ENCODE measurements at places on chromosomes 3 and 15. TPM values are rescaled to one million over a fixed set of nuclear protein-coding genes. Genes with fewer than 3 reads are reported as not detected.

DNA sequence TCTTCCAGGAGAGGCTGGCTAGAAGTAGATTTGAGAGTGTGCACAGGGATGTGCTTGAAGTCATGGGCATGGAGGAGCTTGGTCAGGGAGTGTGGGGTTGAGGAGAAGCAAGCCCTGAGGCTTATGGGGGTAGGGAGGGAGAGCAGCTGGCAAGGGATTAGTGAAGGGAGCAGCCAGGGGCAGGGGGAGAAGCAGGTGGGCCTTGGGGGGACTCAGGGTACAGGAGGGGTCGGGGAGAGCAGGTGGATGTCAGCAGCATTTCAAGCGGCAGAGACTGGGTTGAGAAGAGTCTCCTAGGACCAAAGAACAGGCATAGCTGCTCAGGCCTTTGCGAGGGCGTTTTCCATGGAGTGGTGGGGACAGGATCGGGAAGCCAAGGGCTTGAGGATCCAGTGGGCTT, 3.4 kb upstream of the LMAN1L start:
- no peak for DNase-seq

GRCh38 chr3:105518806-105519418, 152.2 kb downstream of the ALCAM start:
- no peak for DNase-seq

DNA sequence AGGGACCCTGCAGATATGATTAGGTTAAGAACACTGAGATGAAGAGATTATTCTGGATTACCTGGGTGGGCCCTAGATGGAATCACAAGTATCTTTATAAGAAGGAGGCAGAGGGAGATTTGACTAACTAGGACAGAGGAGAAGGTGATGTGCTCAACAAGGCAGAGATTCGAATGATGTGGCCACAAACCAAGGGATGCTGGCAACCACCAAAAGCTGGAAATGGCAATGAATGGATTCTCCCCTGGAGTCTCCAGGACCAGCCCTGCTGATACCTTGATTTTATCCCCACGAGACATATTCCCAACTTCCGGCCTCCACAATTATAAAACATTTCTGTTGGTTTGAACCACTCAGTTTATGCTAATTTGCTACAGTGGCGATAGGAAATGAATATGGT, 42.9 kb downstream of the RGMA start:
- no peak for DNase-seq

DNA sequence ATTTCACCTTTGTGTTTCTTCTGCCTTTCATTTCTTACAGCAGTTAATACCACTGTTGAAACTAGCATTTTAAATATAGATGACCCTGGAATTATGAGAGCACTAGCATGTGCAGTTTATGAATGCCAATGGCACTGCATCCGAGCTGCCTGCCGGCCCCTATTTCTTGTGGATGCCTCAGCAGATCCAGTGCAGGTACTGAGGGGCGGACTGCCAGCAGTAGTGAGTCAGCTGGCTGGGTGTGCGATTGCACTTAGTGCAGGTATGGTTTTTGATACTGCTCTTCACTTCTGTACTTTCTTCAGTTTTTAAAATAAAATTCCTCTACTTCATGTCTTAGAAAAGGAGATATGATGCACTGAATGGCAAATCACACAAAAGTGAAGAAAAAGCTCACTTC, 453.0 kb downstream of the DIPK2A start:
- no peak for DNase-seq

- no peak for DNase-seq
Measured at GRCh38 chr15:28944696-28945300, 59.0 kb downstream of the APBA2 start.

The ABHD5 gene
- 12.5 TPM for total RNA-seq

- no peak for DNase-seq
Measured at GRCh38 chr3:147343926-147344325, 62.4 kb downstream of the ZIC4 start.

- no peak for DNase-seq
Measured at GRCh38 chr3:148601766-148602685, 95.7 kb upstream of the AGTR1 start.

GRCh38 chr3:46565607-46566039, 479 bp downstream of the LRRC2 start:
- peak; percentile 31 for DNase-seq

GRCh38 chr3:56851966-56852884, 50.5 kb upstream of the ARHGEF3 start:
- no peak for DNase-seq

GRCh38 chr3:55629432-55629831, 142.3 kb upstream of the WNT5A start:
- DNase-seq, result no peak

GRCh38 chr15:96947296-96948229, 617.1 kb downstream of the NR2F2 start:
- peak; percentile 31 for DNase-seq

DNA sequence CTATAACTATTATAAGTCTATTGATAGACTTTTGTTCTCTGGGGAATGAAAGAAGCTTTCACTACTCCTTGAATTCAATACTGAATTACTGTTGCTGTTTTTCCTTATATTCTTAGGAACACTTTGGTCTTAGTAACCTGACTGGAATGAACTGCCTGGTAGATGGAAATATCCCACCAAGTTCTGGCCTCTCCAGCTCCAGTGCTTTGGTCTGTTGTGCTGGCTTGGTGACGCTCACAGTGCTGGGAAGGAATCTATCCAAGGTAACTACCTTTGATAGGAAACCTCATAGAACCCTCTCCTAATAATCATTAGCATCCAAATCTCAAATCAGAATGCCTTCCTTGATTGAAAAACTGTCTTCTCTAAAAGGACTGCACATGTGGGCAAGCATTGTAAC, 69.1 kb downstream of the GALK2 start:
- DNase-seq, result no peak

DNA sequence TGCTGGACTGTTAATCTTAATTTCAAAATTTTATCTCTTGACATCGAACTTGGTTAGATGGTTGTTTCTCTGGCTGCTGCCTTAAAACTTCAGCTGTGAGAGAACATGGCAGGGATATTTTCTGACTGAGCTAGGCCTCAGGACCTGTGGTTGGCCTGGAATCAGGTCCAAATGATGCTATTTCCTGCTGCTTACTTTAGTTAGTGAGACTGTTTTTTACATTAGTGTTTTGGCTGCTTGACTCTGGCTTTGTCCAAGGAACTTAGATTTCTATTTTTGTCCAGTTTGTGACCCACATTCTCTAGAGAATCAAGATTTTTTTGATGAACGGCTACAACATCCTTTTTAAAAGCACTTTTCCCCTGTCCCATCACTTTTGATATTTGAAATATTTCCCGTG, 497.9 kb upstream of the SGO1 start:
- DNase-seq, result no peak

- no peak for DNase-seq
Measured at GRCh38 chr3:189058071-189058470, 113.7 kb upstream of the TPRG1 start.

- DNase-seq, result no peak
Measured at GRCh38 chr15:89829616-89830440, 15.2 kb upstream of the ANPEP start.

DNA sequence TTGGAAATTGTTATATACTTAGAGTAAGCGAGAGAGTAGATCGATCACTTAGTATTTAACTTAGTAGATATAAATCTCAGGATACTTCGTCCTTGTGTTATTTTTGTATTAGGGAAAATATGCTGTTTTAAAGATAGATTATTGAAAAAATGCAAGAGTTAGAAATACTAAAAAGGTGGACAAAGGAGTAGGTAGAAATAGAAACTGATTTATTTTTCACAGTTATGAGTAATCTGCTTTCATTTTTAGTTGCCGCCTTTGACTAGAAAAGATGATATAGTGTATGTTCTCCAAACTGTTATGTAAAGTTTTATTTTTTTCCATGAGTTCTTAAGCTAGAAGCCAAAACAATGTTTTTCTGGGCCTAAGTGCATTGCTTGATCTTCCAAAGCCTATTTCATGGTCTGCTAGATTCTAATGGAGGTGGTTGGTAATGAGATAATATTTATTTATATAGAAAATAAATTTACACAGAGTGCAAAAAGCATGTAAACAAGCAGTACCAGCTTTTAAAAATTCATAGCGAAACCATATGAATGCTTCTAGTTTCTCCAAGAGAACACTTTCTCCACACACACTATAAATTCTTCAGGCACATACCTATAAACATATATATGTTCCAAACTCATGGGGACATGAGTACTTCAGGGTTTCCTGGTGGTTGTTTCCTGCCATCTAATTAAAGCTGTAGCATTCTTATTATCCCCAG, 61.1 kb downstream of the DIPK2A start:
- no peak for DNase-seq

DNA sequence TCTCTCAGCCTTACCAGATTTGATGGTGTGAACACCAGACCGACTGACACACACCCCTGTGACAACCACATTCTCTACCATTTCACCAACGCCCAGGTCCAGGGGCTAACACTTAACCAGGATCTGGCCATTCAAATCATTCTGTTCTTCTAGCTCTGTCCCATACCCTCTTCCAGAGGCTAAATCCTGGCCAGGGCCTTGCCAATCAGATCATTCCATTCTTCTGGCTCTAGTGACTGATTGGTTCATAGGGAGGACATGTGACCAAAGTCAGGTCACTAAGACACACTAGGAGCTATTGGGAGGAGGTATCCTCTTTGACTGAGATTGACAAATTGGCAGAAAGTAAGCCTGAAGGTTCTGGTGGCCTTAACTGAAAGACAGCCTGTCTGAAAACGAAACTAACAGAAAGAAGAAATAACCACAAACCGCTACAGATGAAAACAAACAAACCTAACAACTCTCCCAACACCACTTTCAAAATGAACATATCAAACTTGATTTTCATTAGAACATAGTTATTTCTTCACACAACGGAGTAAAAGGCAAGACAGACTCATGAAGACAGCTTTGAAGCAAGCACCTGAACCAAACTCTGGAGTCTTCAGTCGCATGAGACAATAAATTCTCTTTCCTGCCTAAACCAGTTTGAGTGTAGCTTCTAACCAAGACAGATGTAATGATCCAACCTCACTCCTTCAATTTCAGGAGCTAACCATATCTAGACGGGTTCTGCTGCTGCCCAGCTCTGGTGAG, 68.5 kb downstream of the TRANK1 start:
- DNase-seq, result no peak

The CATSPER2 gene
- 2.8 TPM for total RNA-seq

DNA sequence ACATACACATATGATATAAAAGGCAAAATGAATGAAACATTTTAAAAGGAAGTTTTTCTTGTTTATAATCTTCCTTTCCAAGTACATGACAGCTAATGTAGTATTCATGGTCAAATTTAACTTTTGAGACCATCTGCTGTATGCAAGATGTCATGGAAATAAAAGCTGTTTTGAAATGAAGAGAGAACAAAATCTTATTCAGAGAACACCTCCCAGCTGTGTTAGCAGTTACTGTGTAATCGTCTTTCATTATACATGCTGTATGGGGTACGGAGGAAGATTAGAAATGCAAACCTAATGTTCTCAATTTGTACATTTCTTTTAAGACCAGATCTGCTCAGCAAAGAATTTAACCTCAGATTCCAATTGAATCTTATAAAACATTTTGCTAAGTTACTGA, 1182.3 kb downstream of the OTOL1 start:
- DNase-seq, result no peak

The B4GALT4 gene
- total RNA-seq, result 12.0 TPM

DNA sequence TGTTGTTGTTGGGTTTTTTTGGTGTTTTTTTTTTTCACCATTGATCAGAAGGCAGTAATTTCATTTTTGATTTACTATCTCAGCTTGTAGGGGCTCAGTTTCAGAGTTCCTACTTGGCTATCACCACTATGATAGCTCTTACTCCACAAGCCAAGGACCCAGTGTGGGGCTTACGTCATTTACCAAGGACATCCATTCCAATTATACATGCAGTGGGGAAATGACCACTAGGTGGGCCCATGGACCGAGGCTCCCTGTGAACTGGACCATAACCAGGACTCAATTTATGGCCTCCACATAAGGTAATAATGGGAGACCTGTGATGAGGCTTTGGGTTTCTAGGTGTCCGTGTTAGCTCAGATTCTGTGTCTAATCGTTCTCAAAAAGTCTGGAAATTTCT, 67.5 kb upstream of the CACNA1D start:
- no peak for DNase-seq

The POLQ gene
- total RNA-seq, result 16.9 TPM

The EOGT gene
- total RNA-seq, result 16.2 TPM

DNA sequence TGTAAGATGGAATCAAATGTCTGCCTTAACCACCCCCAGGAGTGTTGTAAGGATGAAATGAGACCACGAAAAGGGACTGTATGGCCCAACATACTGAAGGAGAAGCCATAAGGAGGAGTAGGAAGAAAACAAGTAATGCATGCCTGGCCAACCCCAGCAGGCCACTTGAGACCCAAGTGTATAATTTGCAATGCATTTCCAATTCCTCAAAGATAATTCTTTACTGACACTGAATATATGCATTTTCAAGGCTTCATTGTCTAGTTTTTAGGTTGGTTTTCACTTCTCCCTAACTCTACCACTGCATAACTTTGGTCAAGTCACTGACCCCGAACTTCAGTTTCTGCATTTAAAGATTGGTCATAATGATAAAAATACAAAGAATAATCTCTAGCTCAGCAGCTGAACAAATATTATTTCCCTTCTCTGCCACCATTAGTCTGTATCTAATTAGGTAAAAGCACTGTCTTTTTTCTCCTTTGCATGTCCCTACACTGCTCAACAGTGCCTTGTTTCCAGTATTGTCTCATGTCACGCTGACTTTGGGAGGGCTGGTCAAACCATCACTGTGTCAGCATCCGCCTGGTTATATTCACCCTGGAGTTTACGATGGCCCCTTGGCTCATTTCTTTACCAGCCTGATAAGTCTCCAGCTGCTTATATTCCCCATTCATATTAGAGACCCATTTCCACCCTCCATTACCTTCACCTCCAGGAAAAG, 378.6 kb downstream of the NTRK3 start:
- DNase-seq, result no peak

- DNase-seq, result no peak
Measured at GRCh38 chr15:66298803-66299251, 5.5 kb downstream of the DIS3L start.

- no peak for DNase-seq
Measured at GRCh38 chr15:93252780-93253179, 163.8 kb upstream of the RGMA start.

DNA sequence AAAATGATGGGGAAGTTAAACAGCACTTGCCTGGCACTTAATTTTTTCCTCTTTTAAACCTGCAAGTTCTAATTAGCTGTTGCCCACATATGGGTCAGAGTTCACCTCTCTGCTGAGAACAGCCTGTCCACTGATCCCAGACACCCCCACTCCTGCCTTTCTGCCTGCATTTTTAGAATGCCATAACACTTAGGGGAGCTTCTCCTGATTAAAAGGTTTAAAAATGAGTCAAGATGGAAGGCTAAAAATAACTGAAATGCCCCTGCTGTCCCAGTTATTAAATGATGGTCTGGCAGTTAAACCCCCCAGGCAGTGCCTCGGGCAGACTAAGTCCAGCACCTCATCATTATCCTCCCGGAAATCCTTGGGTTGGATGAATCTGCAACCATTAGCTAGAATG, 913.6 kb upstream of the ARPP21 start:
- DNase-seq, result no peak
